ENCODE measurements at places on chromosomes 11 and 22. TPM values are rescaled to one million over a fixed set of nuclear protein-coding genes. Genes with fewer than 3 reads are reported as not detected.
A peak's percentile ranks its signal among the peaks of the same experiment; 100 is the strongest.

GRCh38 chr11:68657021-68657780, 27.1 kb upstream of the GAL start:
- DNase-seq, result no peak

GRCh38 chr22:32836280-32837123, 35.0 kb downstream of the TIMP3 start:
- DNase-seq, result no peak

- DNase-seq, result peak; percentile 43
These were observed 70.4 kb upstream of the KCNQ1OT1 start for GRCh38 chr11:2770096-2770751.

DNA sequence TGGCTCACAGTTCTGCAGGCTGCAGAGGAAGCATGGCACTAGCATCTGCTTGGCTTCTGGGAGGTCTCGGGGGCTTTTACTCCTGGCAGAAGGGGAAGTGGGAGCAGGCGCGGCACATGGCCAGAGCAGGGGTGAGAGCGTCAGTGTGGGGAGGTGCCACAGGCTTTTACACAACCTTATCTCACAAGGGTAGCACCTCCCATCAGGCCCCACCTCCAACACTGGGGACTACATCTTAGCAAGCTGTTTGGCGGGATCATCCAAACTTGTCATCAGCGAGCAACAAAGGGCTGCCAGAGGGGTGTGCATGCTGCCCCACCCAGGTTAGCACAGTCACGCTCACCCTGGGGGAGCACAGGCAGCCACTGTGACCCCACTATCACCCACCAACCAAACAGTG, 18.9 kb upstream of the YPEL1 start:
- peak; percentile 58 for DNase-seq

The OR52I2 gene
- not detected for total RNA-seq
